ENCODE measurements at places on chromosomes 13 and 19.

- DNase-seq = peak; percentile 82
Measured at GRCh38 chr19:34359140-34359953, 5.6 kb upstream of the GPI start.

DNA sequence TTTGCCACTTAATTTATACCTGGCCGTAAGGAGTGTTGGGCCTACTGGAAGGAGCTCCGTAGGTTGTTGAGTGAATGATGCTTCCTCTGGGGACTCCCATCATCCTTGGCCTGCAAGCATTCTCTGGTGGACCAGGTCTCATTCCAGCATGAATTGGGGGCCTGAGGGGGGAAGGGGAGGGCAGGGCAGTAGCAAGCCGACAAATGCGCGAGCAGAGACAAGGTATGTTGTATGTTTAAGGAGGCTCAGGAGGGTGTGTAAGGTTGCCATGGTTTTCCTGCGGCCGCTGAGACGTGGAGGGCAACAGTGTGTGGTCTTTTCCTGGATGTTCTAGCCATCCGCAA lies 749 bp downstream of the ZNF264 start:
- DNase-seq = no peak

DNA sequence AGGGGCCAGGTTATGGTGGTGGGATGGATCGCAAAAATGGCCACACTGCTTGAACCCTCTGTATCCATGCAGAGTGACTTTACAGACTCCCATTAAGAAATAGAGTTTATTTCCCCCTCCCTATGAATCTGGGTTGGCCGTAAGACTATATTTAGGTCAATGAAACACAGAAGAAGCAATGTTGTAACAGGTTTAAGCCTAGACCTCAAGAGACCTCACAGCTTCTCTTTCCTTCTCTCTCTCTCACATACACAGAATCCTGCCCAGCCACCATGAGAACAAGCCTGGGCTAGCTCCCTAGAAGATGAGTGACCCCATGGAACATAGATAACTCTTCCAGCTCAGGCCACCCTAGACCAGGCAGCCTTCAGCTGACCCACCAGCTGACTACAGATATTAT lies 21.0 kb upstream of the FBL start:
- DNase-seq = no peak

DNA sequence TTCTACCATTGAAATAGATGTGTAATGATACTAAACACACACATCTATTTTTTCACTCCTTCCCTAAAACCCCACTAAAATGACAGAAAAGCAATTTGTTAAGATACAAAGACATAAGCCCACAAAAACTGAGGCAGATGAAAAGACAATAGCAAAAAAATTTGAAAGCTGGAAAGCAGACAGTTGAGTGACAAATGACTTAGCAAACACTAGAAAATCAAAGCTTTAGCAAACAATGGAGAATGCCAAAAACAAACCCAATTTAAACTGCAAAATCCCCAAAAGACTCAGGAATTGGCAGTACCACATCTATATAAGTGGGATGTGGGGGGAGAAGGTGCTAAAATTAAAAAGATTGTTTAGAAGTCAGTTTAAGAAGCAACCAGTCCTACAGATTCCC lies 9.5 kb downstream of the TSC22D1 start:
- no peak for DNase-seq

DNA sequence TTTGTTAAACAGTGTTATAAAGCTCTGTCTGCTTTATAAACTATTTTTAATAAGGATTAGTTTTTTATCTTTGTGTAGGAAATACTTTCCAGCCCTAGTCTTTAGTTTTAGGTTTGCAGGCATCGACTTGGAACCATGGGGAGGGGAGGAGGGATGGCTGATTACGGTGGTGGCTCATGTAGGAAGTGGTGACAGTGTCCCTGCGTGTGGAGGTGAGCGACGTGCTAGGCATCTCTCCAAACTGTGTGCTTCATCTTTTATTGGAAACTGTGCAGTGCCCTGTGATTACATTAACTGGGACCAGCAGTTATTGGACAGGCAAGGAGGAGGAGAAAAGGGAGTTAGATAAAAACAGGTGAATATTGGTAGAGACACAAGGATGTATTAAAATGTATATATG lies 203.8 kb downstream of the ATP8A2 start:
- no peak for DNase-seq

- DNase-seq = no peak
Measured at GRCh38 chr19:55436847-55437246, 6.3 kb downstream of the SHISA7 start.

DNA sequence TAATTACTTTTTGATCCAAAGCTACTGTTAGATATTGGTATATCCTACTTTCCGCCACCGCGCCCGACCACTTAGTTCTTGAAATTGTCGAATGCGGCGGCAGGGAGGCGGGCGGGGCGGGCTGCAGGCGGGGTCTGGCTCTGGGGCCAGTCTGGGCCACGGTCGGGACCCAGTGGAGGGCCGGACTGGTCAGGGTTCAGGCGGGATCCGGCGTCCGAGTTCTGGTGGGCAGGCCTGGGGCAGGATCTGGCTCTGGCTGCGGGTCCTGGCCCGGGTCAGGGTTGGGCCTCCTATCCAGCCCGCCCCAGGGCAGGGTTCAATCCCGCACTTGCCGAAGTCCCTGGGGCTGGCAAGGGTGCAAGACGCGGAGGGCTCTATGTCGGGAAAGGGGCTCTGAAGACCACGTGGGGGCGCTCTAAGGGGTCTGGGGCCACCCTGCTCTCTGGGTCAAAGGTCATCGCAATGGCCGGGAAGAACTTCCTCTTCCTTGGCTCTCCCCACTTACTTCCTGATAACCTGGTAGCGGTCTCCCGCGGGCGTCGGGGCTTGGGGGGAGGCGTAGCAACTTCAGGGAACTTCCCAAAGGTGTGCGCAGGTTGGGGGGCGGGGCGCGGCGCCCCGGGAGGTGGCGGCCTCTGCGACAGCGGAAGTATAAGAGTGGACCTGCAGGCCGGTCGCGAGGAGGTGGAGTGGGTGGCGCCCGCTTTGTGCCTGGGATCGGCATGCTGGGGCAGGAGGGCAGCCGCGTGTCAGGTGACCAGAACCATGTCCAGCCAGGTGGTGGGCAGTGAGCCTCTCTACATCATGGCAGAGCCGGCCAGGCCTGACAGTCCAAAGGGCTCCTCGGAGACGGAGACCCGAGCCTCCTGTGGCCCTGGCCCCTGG lies 83.4 kb downstream of the MRPL57 start:
- DNase-seq = no peak

DNA sequence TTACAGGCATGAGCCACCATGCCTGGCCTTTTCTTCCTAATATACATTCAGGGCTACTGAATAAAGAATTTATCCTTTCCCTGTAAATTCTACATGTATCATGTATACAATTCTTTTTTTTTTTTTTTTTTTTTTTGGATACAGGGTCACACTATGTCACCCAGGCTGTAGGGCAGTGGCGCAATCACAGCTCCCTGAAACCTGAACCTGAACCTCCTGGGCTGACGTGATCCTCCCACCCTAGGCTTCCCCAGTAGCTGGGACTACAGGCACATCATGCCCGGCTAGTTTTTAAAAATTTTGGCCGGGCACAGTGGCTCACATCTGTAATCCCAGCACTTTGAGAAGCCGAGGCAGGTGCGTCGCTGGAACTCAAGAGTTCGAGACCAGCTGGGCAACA lies 6.5 kb upstream of the SLC44A2 start:
- no peak for DNase-seq

DNA sequence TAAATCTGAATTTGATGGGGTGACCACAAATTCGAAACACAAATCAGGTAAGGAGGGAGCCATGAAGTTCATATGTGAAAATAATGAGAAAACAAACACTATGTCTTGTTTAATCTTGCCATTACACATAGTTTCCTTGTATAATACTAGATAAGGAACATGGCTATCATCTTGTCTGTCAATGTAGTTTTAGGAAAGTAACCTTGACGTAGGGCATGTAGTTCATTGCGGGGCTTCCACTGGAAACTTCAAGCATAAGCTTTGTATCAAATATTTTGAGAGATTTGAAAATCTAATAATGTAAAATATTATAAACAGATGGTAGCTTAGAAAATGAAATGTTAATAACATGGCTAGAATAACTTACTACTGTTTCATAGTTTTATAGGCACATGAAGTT lies 8.8 kb downstream of the BIVM start:
- no peak for DNase-seq

DNA sequence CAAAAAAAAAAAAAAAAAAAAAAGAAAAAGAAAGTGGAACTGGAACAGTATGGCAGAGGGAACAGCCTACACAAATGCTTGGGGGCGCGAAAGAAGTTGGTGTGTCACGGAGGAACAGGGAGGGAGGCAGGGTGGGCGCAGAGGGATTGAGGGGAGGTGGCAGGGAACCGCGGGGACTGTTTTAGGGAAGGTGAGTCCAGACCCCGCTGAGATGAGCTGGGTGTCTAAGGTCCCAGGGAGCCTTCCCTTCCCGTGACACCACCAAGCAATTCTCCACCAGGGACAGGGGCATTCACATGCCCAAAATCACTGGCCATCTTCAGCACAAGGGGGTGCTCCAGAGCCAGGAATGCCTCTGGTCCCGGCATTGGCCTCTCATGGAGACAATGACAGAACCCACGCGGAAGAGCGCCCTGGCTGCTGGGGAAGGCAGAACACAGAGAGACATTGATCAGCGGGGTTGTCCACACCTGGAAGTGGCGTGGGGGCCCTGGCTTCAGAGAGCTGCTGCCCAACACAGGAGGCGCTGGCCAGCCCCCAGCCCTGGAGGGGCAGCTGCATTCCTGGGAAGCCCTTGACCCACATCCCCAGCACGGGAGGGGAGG lies 6.9 kb downstream of the PEAK3 start:
- no peak for DNase-seq

- DNase-seq = no peak
Measured at GRCh38 chr19:45976178-45976577, 2.5 kb upstream of the NOVA2 start.

- peak; percentile 39 for DNase-seq
Measured at GRCh38 chr19:6476155-6476895, 5.3 kb downstream of the DENND1C start.

DNA sequence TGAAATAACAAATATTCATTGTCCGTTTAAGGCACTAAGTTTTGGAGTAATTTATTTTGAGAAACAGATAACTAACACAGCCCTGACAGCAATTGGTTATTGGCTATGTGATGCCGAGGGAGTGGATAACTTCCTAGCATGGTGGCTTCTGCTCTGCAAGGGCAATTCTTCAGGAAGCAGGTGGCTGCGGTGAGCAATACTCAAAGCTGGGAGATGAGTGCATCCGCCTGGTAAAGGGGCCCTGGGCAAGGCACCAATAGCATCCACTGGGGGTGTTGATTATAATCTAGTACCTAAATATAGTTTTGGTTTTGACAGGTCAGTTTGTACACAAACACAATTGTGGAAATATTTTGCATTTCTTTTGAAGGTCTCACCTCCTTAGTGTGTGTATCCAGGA lies 41.0 kb downstream of the CCDC70 start:
- no peak for DNase-seq

GRCh38 chr13:40220299-40220935 lies 446.0 kb downstream of the FOXO1 start:
- no peak for DNase-seq

GRCh38 chr19:6868351-6868750 lies 19.0 kb upstream of the ADGRE1 start:
- no peak for DNase-seq

DNA sequence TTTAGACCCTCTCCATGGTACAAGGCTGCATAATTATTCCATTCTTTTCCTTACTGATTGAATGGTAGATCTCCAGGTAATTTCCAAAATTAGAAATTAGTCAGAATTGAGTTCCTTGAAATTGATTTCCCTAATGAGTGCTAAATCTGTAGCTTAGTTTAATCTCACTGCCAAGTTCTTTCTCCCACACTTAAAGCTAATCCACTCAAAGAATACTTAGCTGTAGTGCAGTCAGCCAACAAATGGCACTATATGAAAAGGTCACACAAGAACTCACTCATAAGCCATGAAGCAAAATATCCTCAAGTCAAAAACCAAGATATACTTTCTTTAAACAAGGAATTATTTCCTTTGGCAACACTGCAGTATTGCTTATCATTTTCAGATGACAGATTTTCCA lies 62.0 kb downstream of the XPO4 start:
- no peak for DNase-seq

GRCh38 chr19:36125557-36125956 lies 10.3 kb downstream of the TBCB start:
- DNase-seq = no peak

Data from stimulated activated CD8-positive, alpha-beta memory T cell treated with anti-CD3 and anti-CD28 coated beads, Interleukin-15, amount 100 ng/mL, for 1 hour (primary cell).